Progenitor cell of endocrine pancreas (in vitro differentiated cells): ENCODE measurements at places on chromosomes 5 and 9.

- no peak for DNase-seq
These were observed 393 bp downstream of the SH3GLB2 start for GRCh38 chr9:129027685-129028191.

GRCh38 chr9:84411683-84412267 lies 71.2 kb upstream of the SLC28A3 start:
- no peak for DNase-seq

- no peak for DNase-seq
These were observed 1.8 kb upstream of the FAT2 start for GRCh38 chr5:151592855-151593408.

- DNase-seq = no peak
These were observed 303 bp downstream of the LIFR start for GRCh38 chr5:38556088-38556598.

DNA sequence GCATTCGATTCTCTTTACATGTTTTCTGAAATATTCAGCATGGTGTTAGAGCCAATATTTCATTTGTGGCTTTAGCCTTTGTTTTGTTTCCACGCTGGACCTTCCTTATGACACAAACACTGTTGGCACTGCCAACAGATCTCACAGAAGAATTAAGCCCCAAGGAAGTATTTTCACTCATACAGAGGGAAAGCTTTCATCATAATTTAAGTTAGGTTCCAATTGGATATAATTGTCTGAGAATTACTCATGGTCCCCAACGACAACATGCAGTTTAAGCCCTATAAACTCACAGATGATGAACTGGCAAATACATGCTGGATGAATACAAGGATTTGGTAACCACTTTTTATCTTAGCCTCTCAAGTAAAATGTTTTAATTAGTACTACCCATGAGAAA lies 259.5 kb downstream of the EBF1 start:
- DNase-seq = no peak

GRCh38 chr9:124308606-124309491 lies 51.1 kb downstream of the NEK6 start:
- no peak for DNase-seq

DNA sequence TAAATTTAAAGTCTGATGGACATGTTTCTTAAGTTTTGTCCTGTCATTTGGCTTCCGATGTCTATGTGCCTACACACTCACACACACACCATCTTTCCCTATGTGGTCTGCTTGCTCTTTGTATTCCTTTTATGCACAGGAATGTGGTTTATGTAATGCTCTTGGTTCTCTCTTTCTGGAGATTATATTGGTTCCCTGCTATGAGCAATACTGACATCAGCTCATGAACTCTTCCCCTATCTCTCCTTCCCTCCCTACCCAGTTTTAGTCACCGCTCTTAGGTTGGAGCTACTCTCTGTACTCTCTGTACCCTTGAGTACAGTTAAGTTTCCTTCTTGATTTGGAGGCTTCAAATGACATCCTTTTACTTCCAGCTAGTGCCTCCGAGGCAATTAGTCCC lies 77.9 kb upstream of the MVB12B start:
- DNase-seq = no peak

DNA sequence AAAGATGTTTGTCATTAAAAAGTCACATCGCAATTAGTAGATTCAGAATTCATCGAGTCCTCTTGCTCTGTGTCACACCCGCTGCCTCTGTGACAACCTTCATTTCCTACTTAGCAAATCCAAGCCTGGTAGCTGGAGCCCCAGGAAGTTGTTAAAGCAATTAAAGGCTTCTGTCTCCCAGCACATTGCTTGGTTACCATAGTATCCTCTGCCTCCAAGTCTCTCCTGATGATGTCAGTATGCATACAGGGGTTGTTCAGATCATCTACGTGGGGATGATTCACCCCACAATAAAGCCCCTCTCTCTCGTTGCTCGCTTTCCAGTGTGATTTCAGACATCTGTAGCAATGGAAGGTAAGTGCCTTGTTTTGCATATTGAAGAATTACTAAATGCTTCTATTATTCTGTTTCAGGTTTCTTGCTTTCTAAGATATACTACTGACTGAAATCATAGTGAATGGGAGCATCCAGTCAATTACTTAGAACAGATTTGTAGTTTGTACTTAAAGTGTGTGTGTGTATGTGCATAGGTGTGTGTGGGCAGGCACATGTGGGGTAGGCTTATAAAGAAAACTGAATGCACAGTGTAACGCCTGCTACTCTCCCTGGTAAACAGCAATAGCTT lies 52.9 kb downstream of the PAM start:
- DNase-seq = no peak

DNA sequence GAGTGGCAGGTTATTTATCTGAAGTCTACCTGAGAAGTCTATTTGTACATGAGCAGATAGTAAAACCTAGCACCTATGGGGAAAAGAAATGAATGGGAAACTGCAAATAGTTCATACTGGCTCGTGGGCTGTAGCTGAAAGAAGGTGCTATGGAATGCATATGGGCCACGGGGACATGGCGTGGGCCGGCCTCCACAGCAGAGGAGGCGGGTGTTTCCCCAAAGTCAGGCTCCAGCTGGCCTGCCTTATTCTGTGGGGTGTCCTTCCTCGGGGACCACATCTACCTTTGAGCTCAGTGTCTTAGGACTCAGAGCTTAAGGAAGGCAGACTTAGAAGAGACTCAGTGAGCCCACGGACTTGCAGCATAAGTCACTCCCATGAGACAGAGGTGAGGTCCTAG lies 350.5 kb upstream of the PANK3 start:
- DNase-seq = no peak

GRCh38 chr5:143976055-143976454 lies 164.1 kb downstream of the HMHB1 start:
- no peak for DNase-seq

- no peak for DNase-seq
These were observed 335.0 kb downstream of the DEPDC1B start for GRCh38 chr5:60365001-60365400.

GRCh38 chr9:27929841-27930240 lies 356.6 kb upstream of the C9orf72 start:
- DNase-seq = no peak

- no peak for DNase-seq
These were observed 164.3 kb downstream of the DOCK2 start for GRCh38 chr5:169801324-169801777.

DNA sequence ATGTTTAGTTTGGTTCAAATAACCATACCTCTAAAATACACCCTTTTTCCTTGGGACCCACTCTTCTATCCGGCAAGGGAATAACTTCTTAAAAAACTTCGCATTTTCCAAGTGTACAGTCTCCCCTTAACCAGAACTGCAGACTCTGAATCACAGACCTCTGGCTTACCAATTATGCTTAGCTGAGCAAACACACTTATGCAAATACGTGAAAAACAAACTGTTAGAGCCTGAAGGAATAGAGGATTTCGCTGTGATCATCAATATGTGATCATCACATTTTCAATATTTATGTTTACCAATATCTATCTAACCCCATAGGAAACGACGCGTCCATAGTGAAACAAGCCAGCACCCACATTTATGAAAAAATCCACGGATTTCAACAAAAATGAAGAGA lies 1.3 kb downstream of the LPAR1 start:
- DNase-seq = no peak

DNA sequence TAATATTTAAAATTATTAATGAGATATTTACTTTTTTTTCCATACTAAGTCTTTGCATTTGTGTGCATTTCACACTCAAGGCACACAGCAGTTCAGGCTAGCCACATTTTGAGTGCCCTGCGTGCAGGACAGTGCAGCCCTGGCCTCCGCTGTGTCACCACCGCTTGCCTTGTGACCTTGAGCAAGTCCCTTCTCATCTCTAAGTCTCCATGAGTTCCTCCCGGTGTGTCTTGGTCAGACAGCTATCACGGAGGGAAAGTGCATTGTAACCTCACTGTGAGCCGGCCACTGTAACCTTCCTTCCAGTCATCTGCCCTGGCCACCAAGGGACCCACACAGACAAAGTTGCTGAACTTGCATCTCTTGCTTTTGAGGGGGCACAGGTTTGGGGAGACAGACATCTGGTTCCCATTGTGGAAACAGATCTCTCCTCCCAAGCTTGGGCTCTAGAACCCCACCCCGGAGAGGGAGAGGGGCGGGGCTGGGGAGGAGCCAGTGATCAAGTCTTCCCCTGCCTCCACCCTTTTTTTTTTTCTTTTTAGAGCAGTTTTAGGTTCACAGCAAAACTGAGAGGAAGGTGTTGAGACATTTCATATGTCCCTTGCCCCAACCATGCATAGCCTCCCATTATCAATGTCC lies 96.8 kb downstream of the C9orf50 start:
- no peak for DNase-seq

GRCh38 chr5:149283626-149284480 lies 12.2 kb downstream of the AFAP1L1 start:
- no peak for DNase-seq

DNA sequence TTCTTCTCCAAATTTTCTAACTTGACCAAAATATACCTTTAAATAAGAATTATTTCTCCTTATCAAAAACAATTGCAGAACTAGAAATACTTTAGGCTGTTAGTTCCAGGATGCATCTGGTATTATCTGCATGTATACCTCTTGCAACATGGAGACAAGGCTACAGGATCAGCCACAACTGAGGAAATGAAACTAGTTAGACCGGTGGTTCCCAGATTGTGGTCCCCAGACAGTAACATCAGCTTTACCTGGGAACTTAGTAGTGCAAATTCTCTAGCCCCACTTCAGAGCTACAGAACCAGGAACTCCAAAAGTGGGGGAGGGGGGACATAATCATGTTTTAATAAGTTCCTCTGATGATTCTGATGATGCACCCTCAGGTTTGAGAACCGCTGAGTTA lies 61.6 kb upstream of the C9orf72 start:
- no peak for DNase-seq

- DNase-seq = no peak
These were observed 11.2 kb downstream of the SPATA31D1 start for GRCh38 chr9:81999806-82000205.

- no peak for DNase-seq
These were observed 15.0 kb upstream of the PIP5K1B start for GRCh38 chr9:68690088-68690487.

DNA sequence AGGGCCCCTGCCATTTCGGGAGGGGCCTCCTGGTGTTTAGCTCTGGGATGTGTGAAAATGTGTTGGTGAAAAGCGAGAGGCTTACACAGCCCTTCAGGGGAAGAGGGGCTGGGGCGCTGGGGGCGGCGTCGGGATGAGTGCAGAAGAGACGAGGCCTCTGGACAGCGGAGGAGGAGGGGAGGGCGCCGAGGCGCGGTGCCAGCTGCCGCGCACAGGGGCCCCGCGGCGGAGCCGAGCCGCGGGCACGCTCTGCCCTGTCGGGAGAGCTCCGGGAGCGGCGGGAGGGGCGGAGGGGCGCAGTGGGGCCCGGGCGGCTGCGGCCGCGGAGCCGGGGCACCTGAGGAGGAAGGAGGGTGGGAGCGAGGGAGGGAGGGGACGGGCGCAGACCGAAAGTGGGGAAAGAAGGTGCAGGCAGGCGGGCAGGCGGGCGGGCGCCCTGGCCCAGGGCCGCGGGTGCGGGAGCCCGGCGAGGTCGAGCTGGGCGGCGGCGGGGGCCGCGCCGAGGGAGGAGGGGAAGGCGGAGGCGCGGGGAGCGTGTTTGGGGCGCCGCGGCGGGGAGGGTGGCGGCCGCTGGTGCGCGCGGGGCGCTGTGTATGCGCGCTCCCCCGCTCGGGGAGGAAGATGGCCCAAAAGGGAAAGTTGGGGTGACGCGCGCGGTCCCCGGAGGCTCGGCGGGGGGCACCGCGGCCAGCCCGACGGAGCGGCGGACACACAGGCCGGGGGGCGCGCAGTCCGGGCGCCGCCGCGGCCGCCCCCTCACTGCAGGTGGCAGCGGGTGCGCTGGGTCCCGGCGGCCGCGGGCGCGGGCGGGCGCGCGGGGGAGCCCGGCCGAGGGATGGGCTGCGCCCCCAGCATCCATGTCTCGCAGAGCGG lies at the start of gene PDE8B:
Gene PDE8B, plus strand, starts transcription at position 590 of the 873 bp plus-strand sequence. Its CDS starts 246 bp downstream, at position 836.
- no peak for DNase-seq

DNA sequence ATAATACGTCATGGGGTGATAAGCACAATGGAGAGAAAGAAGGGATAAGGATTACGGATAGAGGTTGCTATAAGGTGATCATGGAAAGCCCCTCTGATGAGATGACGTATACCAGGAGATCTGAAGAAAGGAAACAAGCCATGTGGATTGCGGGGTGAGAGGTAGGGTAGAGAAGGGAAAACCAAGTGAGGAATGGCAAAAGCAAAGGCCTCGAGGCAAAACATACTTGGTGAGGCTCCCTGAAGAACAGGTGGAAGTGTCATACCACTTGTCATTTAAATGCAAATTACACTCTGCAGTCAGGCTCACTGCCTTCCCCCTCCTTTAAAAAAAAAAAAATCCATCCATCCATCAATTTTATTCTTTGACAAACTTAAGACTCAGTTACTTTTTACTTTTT lies 420.8 kb downstream of the RAB3C start:
- no peak for DNase-seq

DNA sequence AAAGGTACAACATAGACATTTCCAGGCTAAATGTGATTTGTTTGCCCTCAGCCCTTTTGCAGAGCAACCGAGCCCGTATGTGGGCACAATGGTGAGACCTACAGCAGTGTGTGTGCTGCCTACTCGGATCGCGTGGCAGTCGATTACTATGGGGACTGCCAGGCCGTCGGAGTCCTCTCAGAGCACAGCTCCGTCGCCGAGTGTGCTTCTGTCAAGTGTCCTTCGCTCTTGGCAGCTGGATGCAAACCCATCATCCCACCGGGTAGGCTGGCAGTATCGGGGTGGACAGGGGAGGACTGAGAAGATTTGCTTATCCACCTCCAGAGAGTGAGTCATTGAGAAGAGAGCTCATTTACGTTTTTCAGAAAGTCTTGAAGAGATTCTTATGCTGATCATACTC lies 17.8 kb upstream of the GLIPR2 start:
- DNase-seq = no peak

DNA sequence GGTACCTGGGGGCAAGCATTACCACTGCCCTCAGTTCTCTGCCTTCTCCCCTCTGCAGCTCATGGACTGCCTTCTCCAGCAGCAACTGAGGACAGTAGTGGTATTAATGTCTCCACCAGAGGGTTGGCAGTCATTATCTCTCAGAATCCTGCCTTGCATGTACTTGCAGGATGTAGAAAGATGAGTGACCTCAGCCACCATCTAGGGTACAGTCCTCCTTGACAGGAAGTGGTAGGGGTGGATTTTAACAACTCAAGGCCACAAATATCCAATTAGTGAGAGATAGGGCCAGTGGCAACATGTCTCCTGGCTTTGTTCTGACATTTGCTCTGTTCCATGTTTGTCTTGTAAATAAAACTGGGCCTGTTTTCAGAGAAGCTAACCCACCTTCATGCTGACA lies 47.2 kb downstream of the F2R start:
- DNase-seq = no peak

- no peak for DNase-seq
These were observed 56.0 kb downstream of the ROR2 start for GRCh38 chr9:91894023-91894422.
